ENCODE measurements at places on chromosomes 2 and 18.

- no peak for DNase-seq
Measured at GRCh38 chr2:7880566-7880965, 801.3 kb upstream of the ID2 start.

GRCh38 chr2:149084924-149085795, 46.7 kb downstream of the LYPD6B start:
- DNase-seq, result no peak

DNA sequence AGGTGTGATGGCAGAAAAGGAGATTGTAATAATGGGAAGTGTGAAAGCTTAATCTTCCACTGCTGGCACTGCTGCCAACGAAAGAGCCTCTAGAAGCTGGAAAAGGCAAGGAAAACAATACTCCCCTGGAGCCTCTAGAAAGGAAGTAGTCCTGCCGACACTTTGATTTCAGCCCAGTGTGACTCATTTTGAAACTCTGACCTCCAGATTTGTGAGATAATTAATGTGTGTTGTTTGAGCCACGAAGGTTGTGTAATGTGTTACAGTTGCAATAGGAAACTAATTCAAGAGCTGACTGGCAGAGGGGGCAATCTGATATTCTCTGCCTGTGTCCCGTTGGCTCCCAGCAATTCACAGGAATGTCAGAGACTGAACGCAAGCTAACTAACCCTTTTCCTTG, 219.2 kb upstream of the UBE2E3 start:
- no peak for DNase-seq

DNA sequence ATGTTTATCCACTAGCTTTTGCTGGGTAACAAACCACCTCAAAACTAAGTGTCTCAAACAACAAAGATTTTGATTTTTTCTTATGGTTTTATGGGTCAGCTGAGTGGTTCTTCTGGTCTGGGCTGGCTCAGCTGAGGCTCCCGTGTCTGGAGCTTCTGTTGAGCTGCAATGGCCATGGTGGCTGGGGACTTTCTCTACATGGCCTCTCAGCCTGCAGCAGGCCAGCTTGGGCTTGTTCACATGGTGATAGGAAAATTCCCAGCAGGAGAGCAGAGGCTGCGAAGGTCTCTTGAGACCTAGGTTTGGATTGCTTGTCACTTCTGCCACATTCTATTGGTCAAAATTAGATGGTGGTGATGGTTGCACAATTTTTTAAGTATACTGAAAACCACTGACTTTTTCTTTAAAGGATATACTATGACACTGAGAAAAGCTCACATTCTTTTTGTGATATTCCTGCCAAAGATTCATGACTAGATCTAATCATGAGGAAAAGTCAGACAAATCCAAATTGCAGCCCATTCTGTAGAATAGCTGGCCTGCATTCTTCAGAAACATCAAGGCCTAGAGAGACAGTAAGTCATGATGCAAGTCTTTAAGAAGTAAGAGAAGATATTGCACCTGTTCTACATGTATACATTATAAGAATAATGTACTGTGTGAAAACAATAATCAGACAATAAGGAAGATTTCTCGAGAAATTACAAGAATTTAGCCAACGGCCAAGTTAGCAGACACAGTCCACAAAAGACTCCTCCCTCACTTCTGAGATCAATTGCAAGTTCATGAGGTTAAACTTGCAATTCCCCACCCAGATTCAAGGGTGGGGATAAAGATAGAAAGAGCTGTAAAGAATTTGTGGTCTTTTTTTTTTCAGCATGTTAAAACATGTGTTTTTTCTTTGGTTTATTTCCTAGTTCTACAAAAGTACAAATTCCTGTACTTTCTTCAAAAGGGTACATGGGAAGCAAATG, 35.0 kb upstream of the IL1R2 start:
- no peak for DNase-seq

GRCh38 chr2:227813229-227813561, 447 bp upstream of the CCL20 start:
- DNase-seq, result no peak

GRCh38 chr2:132980304-132980703, 310.3 kb upstream of the LYPD1 start:
- DNase-seq, result no peak

DNA sequence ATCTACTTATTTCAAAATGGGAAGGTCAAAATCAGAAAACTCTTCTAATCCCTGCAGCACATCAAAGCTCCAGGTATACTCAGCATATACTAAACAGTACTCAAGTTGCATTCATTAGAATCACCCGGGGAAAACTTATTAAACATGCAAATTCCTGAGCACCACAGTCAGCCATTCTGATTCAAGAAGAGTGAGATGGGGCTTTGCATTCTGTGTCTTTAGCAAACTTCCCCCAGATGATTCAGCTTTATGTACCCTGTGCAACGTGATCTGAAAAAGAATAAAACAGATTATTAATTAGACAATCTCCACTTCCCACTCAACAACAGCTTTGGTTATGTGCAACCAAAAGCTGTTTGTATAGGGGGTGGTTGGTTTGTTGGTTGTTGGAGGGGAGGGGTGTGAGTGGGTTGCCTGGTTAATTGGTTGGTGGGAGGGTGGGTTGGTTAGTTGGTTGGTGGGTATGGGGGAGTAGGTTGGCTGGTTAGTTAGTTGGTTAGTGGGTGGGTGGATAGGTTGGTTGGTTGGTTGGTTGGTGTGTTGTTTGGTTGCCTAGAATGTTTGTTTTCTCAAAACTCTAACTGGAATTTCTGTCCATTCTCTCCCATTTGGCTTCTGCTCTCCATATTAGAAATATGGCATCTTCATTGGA, 112.5 kb upstream of the AGAP1 start:
- no peak for DNase-seq

- DNase-seq, result no peak
Measured at GRCh38 chr2:235570966-235571692, 77.3 kb downstream of the AGAP1 start.

DNA sequence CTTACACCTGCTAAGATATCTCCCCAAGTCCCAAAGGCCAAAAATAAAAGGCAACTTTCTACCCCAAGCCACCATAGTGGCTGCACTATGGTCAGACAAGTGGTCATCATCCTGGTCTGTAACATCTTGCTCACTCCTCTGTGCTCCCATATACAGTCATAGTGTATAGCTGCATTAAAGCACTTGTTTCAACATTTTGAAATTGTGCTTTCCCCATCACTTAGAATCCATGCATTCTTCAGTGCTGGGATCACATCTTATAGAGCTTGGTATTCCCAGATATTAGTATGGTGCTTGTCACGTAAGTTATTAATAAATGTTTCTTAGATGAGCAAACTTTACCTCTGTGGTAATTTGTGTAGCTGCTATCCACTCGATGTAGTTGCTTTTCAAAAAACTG, 40.4 kb upstream of the CDC42EP3 start:
- DNase-seq, result no peak

DNA sequence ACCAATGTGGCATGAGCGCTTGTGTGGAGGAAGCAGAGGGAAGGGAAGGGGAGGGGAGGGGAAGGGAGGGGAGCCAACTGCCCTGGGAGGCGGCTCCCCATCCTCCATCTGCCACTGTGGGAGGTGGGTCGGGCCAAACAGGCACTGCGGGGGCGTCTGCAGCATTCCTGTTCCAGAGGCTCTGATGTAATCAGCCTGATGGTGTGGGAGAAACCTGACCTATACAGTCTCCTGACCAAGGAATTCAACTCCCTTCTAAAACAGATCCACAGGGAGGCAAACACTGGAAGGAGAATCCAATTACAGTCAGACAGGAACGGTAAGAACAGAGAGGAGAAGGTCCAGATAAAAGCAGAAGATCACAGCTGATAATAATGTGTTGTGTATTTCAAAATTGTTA, 88.8 kb downstream of the CD8B2 start:
- DNase-seq, result no peak

GRCh38 chr2:207775473-207775872, 5.8 kb upstream of the FZD5 start:
- DNase-seq, result no peak

- no peak for DNase-seq
Measured at GRCh38 chr2:126915903-126916302, 17.2 kb downstream of the TEX51 start.

GRCh38 chr2:221461901-221462300, 110.2 kb downstream of the EPHA4 start:
- DNase-seq, result no peak

DNA sequence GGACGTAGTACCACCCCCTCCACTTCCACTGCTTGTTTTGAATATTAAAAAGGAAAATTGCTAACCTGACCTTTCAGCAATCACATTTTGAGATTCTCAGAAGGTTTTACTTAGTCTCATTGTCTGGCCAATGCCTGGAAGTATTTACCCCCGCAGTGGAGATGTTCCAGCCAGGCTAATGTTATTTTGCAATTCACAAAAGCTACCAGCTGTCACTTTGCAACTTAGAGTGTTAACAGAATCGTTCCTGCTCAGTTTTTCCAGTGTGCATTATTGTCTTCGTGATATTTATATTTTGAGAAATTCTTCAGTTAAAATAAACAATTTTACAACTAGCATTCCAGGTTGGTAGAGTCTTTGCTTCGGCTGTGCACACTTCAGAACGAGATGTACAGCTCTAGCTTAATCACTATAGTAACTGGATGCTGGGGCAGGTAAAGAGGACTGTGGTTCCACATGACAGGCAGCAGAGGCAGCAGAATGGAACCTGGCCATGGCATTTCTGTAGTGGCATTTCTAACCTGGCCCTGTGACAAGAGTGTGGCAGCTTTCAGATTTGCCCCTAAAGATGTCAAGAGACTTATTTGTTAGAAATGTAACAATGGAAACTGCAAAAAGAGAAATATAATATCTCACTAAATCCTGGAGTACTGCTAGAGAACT, 85.1 kb downstream of the DTNA start:
- no peak for DNase-seq

- DNase-seq, result peak; percentile 6
Measured at GRCh38 chr2:88838165-88838635, 146.7 kb downstream of the RPIA start.

- DNase-seq, result no peak
Measured at GRCh38 chr2:218032336-218033171, 29.8 kb upstream of the TNS1 start.

Measured in CD4-positive, alpha-beta T cell treated with Interleukin-4 for 1 hour (primary cell).